ENCODE measurements at places on chromosomes 13 and 19.
A peak's percentile ranks its signal among the peaks of the same experiment; 100 is the strongest.

GRCh38 chr19:41958367-41959055 is 610 bp downstream of the RABAC1 start:
- no peak for DNase-seq

- DNase-seq: no peak
Observed at GRCh38 chr19:43767316-43767715, 12.6 kb upstream of the SMG9 start.

DNA sequence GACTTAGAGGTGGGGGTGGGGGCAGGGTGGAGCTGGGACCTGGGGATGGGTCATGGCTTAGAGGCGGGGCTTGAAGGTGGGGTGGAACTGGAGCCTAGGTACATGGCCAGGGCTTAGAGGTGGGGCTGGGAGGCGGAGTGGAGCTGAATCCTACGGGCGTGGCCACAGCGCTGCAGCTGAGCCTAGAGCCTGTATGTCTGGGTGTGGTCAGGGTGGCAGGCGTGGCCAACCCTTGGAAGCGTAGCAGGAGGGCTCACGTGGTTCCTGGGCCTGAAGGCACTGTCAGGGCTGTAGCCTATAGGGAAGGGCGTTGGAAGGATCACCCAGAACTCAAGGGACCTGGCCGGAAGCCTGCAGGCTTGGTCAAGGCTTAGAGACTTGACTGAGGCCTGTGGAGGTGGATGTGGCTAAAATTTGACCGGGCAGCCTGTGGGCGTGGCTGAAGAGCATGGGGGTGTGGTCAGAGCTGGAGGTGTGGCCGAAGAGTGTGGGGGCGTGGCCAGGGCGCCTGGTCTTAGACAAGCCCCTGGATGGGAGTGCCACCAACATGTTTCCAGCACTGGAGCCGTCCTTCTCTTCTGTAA is 24.3 kb downstream of the COLGALT1 start:
- DNase-seq: no peak

- DNase-seq: peak; percentile 5
Observed at GRCh38 chr19:40139533-40140287, 49.0 kb upstream of the ZNF780A start.

GRCh38 chr13:23684647-23685046 is 114.4 kb downstream of the TNFRSF19 start:
- no peak for DNase-seq

- DNase-seq: no peak
Observed at GRCh38 chr19:35114353-35115176, 1.1 kb upstream of the FXYD3 start.

- DNase-seq: no peak
Observed at GRCh38 chr13:19634256-19634740, 839 bp downstream of the MPHOSPH8 start.

DNA sequence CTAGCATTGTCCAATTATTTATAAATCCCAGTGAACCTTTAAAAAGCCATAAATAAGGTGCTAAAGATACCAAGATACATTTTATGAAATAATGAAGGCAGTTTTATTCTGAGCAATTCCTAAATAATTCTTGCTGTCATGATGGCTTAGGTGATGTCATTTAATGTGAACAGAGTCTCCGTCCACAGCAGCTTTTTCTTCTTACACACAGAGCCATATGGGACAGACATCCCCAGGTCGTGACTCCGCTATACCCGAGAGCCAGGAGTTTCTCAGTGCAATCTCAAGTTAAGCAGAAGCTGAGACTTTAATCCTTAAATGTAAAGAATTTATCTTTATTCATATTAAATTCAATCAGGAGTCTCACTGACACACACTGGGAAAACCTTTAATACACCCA is 29.7 kb downstream of the EFNB2 start:
- no peak for DNase-seq

DNA sequence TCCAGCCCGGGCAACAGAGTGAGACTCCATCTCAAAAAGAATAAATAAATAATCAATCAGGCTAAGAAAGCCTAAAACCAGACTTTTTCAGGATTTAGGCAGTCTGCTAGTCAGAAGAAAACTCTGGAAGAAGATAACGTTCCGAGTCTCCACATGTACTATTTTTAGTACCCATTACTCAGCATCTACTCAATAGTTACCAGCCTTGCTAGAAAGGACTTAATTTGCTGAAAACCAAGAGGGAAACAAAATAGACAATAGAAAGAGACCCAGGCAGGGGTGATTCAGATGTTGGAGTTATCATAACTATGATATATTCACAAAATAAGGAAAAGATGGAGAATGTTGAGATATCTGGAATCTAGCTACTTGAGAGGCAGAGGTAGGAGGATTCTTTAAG is 3.6 kb upstream of the LIN7B start:
- DNase-seq: no peak

- no peak for DNase-seq
Observed at GRCh38 chr13:33132644-33133440, 116.6 kb downstream of the KL start.

DNA sequence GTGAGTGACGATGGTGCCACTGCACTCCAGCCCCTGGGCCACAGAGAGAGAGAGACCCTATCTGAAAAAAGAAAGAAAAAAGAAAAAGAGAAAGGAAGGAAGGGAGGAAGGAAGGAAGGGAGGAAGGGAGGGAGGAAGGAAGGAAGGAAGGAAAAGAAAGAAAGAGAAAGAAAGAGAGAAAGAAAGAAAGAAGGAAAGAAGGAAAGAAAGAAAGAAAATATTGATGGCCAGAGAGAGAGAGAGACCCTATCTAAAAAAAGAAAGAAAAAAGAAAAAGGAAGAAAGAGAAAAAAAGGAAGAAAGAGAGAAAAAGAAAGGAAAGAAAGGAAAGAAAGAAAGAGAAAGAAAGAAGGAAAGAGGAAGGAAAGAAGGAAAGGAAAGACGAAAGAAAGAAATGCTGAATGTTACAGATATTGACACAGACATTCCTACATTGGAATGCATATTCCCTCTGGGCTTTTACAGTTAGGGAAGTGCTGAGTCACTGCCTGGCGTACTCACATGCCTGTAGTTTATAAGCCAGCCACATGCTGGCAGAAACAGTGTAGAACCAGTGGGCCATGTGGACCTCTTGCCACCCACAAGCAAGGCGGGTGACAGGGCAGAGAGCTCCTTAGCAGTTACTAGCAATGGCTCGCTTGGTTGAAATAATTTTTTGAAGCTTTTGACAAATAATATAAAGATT is 34.6 kb upstream of the SLC46A3 start:
- no peak for DNase-seq

DNA sequence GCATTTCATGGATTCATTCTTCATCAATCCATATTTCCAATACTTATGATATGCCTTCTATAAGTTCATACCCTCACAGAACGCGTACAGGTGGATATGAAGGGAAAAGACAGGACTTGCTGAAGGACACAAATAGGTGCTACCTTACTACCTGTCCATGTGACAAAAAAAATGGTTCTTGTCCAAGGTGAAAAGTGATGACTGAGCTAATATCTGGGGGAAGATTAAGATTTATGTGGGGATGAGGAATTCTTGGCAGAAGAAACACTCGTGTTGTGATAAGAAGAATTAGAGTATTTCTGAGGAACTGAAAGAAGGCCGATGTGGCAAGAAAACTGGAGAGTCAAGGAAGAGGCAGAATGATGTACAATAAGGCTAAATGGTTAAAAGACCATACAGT is 356.4 kb upstream of the ATXN8OS start:
- DNase-seq: no peak

DNA sequence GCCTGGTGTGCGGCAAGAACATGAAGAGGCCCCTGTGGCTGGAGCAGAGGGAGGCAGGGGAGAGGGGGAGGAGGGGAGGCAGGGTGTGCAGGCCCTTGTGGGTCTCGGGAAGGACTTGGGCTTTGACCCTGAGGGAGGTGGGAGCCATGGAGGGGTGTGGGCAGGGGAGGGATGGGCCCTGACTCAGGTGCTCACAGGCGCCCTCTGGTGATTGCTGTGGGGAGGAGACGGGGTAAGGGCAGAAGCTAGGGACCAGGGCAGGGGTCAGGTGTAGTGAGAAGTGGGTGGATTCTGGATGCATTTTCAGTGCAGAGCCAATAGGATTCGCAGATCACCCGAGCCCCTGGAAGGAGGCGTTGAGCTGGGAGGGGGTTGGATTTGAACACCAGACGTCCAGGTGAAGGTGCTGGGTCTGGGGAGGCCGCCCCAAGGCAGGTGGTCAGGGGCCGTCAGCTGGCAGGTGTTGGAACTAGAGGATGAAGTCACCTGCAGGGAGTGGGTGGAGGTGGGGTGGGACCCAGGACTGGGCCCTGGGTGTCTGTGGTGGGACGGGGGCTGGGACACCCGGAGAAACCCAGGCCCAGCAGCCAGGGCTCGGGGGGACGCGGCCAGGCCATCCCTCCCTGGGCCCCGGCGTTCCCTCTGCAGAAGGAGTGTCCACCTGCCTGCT is 185.4 kb downstream of the KDM4B start:
- no peak for DNase-seq

GRCh38 chr19:1354970-1355567 is 28.6 kb upstream of the NDUFS7 start:
- DNase-seq: no peak

- no peak for DNase-seq
Observed at GRCh38 chr13:85993567-85993966, 194.3 kb upstream of the SLITRK6 start.

DNA sequence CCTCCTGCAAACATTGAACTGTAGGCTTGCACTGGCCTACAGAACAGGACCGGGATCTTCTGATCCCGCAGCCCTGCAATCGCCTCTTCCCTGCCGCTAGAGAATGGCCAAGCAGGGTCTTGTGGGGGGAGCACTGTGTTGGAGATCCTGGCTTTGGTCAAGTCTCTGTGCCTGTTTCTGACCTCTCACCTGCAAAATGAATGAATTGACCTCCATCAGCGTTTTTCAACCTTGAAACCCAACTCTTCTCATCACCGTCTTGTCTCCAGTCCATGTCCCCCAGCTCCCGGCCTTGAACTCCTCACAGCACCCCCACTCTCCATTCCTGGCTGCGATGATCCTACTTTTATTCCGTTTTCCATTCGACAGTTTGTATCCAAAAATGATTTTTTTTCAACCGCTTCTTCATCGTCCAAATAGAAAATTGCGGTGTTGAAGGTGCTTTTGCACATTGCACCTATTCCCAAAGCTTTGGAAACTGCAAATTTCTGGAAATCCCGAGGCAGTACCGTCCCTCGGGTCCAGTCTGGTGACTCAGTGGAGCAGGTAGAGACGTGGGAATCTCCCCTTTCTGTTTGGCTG is 2.0 kb downstream of the MYO9B start:
- no peak for DNase-seq

DNA sequence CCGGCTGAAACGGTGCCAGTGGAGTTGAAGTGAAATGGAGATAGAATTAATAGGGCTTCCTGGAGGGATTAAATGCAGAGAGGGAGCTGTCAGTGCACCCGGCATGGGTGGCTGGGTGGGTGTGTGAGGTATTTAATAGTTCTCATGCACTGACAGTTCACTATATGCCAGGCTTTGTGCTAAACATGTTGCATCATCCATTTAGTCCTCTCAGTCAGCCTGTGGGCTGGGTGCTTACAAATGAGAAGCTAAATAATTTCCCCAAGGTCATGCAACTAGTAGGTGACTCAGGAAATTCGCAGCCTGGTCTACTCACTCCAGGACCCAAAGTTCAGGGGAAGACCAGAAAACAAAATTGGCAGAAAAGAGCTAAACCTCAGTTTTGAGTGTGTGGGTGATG is 63.5 kb upstream of the SPATA13 start:
- no peak for DNase-seq

- no peak for DNase-seq
Observed at GRCh38 chr19:5323475-5323811, 17.2 kb downstream of the PTPRS start.

- no peak for DNase-seq
Observed at GRCh38 chr19:53785196-53785889, 38.8 kb downstream of the NLRP12 start.

DNA sequence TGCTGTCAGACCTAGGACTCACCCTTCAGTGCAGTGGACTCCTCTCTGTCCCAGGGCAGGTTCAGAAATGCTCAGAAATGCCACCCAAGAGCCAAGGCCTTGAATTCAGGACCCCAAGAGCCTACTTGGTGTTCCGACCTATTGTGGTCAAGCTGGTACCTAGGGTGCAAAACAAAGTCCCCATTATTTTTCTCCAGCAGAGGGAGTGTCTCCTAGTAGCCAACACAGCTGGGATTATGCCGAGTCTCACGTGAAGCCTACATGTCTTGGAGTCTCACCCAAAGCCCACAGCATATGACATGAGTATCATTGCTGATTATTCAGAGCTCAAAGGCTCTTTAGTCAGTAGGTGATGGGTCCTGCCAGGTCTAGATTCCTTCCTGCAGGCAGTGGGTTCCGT is 671.1 kb upstream of the SPRY2 start:
- DNase-seq: no peak

DNA sequence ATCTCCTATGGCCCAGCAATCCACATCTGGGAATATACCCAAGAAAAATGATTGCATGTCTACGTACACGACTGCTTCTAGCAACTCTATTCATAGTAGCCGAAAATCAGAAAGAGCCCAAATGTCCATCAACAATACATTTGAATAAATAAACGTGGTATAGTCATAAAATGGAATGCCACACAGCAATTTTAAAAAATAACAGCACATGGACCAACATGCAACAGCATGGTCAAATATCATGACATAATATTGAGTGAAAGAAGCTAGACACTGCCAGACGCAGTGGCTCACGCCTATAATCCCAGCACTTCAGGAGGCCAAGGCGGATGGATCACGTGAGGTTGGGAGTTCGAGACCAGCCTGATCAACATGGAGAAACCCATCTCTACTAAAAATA is 16.3 kb downstream of the TEX101 start:
- no peak for DNase-seq

DNA sequence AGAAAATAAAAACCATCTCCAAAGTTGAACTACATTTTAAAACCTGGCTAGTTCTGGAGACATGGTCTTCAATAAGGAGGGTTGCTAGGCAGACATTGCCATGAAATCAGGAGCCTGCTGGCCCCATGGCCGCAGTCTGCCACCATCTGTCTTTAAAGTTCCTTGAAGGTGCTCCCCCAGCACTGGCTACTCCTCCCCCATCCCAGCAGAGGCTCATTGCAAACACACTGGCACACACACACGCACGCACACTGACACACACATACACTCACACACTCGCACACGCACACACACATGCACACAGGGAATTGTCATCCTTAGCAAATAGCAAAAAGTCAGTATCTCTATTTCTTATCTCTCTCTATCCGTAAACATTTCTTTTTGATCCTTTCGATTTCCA is 68.4 kb downstream of the ZIC5 start:
- DNase-seq: no peak

GRCh38 chr19:40801426-40802299 is 2.7 kb downstream of the EGLN2 start:
- DNase-seq: no peak

- DNase-seq: no peak
Observed at GRCh38 chr13:33934951-33935371, 117.0 kb downstream of the RFC3 start.

- DNase-seq: no peak
Observed at GRCh38 chr13:111342721-111343120, 22.3 kb downstream of the TEX29 start.
